ENCODE measurements at places on chromosomes 3 and 15.

DNA sequence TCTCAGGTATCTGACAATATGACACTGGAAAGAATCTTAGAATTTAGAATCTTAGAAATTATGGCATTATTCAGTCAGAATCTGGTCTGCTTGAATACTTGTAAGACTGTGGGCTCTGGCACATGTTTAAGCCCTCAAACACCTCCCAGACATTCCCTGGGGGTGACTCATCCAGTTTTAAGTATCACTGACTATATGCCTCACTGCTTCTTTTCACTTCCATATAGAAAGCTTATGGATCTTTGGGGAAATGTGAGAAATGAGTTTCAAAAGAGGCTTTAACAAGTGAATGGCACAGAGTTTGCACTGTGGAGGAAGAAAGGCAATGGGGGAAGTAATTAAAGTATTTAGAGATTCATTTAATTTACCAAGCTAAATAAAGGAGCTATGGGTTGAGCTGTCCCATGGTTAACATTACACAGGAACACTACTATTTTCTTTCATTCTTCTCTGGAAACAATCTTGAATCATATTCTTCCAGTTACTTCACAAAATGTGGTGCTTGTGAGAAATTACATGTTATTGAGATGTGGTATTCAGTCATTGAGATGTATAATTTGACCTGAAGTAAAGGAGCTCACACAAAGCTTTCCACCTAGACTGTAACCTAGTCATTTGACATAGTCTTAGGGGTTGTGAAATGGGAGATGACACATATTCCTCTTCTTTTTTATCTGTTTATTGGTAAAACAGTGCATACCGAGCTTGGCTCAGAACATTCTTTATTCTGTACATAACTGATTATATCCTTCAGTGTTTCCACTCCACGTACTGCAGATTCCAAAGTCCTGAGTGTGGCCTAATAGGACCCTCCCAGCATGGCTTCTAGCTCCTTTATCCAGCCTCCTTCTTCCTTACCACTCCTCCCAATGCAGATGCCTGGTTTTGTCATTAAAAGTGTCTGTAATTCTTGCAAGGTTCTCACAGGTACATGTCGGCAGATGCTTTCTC, 544.6 kb upstream of the NECTIN3 start:
- DNase-seq = no peak

DNA sequence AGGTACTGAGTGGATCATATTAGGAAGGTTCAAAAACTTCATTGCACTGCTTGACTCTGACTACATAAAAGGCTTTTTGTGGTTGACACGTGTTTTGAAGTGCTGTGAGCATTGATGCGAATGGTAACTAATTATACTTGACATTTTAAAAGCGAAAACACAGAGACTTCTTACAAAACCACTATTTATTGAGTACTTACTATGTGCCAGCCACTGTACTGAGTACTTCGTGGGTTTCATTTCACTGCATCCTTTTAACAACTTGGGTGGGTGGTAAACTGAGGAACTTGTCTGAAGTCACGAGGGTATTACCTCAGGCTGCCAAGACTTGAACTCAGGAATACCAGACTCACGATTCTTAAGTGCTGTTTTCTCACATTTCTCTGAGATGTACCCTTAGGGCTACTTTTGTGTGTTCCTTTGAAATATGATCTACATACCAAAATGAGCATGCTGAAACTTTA, 45.3 kb upstream of the PPP4R2 start:
- no peak for DNase-seq

DNA sequence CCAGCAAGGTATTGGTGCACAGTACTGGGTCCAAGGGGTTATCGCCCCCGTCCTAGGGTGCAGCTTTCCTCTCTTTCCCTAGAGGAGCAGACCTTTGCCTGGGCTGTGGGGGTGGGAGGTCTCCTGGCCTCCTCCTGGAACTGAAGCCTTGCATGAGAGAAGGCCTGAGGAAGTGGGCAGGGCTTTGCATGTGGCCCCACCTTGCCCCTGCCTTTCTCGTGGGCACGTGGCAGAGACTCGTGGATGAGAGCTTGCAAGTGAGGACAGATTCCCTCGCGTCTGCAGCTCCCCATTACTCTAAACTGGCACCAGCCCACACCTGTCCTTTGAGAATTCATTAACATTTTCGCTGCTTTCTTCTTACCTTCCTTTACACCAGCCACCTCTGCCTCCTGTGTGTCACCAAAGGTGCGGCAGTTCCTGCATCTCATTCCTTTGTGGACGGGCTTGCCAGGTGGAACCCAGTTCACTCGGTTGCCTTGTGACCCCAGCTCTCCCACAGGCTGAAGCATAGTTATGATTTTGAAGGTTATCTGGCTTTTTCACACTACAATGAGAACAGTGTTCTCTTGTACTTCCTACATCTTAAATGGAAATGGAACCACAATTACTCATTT, 40.9 kb upstream of the NR2C2 start:
- no peak for DNase-seq

GRCh38 chr3:76131396-76132153, 346.2 kb upstream of the ZNF717 start:
- DNase-seq = no peak

DNA sequence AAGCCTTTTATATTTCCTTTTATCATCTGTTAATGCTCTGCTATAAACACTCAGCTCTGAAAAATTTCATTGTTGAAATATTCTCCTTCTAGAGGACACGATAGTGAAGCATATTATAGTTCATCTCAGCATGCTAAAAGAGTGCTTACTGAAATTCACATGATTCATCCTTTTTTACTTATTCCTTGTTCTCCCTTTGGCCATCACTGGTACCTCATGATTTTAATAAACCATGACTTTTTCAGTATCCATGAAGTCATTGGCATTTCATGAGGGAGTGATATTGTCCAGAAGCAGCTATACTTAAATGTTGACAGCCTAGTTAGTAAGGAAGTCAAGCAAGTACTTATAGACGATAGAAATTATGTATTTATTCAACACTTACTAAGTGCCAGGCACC, 112.7 kb downstream of the PROS1 start:
- no peak for DNase-seq

GRCh38 chr3:170517242-170517945, 68.5 kb downstream of the SLC7A14 start:
- no peak for DNase-seq

DNA sequence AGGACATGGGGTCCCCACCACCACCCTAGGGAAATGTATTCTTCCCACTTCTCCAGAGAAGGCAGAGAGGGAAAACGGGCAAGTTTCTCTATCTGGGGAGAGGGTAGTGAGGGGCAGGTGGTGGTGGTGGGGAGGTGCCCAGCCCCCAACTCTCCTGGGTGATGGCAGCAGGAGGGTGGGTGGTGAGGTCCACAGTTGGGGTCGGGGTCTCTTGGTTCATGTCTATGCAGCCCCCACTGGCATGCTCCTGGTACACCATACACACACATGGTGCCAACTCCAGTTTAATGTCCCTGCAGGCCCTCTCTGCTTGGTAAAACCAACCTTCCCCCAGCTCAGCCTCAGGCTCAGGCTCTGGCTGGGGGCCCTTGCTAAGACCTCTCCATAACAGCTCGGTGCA, 254.5 kb upstream of the LYSMD4 start:
- no peak for DNase-seq

- no peak for DNase-seq
These were observed 181.7 kb downstream of the GBE1 start for GRCh38 chr3:81579744-81580143.

DNA sequence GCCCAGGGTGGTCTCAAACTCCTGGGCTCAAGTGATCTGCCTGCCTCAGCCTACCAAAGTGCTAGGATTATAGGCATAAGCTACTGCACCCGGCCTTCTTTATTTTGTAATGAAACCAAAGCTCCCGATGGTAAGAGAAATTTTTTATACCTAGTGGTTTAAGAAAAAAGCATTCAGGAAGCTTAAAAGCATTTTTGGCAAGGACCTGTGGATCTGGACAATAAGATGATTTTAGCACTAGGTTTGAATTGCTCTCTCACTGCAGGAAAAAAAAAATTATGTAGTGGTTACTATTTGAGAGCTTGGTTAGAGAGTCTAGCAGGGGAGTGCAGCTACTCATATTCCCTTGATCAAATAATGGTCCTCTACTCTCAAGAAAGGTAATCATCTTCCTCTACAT, 64.9 kb upstream of the PIK3R4 start:
- DNase-seq = no peak

DNA sequence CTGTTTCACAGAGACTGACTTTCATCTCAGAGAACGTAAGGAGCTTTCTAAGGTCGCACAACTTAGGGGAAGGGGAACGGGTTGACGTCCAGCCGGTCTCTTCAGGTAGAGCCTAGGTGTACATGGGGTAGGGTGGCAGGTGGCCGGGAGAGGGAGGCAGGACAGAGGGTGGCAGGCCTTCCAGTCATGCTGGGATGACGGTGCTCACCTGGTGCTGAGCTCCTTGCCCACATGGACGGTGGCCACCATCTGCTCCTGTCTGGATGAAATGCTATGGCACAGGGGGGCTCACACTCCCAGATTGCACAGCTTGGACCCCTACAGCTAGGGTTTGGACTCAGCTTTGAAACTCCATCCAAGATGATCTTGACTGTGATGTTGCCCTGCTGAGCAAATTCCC, 144.5 kb downstream of the ATP10A start:
- DNase-seq = peak; percentile 58

DNA sequence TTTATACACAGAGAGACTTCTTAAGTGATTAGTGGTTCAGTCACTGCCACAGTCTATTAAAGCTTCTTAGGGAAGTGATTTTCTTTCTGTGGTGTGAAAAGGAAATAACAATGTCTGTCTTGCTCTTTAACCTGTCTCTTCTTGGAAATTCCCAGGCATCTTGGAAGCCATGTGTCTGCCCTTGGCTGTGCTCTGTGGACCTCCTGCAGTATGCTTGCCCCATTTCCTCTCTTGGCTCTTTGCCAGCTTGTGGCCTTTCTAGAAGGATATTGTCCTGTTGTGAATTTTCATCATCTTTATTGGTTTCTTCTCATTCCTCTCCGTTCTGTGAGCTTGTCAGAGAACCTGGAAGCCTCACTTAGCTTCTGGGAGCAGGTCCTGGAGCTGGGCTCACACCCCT, 338.4 kb upstream of the C2CD4B start:
- no peak for DNase-seq

DNA sequence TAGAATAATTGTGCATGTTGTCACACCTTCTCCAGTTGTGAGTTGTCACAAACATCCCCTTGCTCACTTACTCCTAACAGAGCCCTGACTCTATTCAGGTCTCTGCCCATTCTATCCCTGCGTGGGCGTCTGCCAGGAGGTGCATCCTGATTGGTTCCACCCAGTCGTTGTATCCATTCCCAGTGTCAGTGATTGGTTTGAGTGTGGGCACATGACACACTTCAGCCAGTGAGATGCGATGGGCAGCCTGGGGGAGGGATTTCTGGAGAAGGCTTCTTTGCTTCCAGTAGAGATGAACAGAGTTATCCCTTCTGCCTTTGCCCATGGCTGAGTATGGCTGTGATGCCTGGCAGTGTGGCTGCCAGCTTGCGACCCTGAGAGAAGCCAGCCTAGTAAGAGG, 18.7 kb downstream of the PXYLP1 start:
- DNase-seq = no peak

GRCh38 chr3:43224405-43225073, 61.8 kb upstream of the SNRK start:
- no peak for DNase-seq

- DNase-seq = no peak
These were observed 61.7 kb downstream of the FAM227B start for GRCh38 chr15:49558929-49559328.

DNA sequence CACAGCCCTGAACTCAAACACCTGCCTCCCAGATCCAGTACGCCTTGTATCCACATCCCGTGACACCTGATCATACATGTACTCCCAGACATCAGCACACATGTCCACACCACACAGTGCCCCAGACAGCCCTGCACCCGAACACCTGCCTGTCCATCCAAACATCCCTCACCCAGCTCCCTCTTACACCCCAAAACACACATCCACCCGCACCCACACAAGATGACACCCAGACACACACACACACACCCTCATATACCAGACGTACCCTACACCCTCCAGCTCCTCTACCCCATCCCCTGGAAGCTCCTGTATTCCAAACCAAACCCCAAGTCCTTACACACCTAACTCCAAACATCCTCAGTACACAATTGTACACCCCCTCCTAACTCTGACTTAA, 735 bp downstream of the CAMK1 start:
- no peak for DNase-seq

- DNase-seq = no peak
These were observed 90.5 kb downstream of the TGFBR2 start for GRCh38 chr3:30696896-30697295.

- DNase-seq = no peak
These were observed 48.9 kb downstream of the TLE3 start for GRCh38 chr15:70048578-70049514.

- DNase-seq = no peak
These were observed 18.1 kb upstream of the ATP1B3 start for GRCh38 chr3:141858312-141858711.

GRCh38 chr3:3074551-3075257, 35.5 kb downstream of the IL5RA start:
- no peak for DNase-seq

- no peak for DNase-seq
These were observed 11.4 kb upstream of the SLC9A9 start for GRCh38 chr3:143859465-143860203.

GRCh38 chr15:28125673-28126651, 26.8 kb upstream of the OCA2 start:
- DNase-seq = peak; percentile 53

DNA sequence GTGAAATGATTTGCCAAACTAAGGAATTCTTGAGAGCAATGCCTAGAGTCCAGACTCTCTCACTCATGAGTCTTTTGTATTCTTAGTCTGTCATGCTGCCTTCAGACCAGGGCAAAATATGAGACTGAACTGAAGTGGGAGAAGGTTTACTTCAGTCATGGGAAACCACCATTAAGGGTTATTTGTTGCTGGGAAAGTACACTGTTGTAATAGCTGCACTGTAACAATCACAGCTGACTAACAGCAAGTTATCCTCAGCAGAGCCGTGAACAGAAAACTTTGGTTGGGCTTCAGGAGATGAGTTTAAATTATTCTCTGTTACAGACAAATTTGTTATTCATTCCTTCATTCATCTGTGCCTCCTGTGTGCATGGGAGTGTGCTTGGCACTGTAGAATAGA, 258.5 kb downstream of the ROBO2 start:
- DNase-seq = no peak

GRCh38 chr3:149472030-149472797, 2.3 kb upstream of the TM4SF4 start:
- DNase-seq = no peak

GRCh38 chr15:73108676-73109075, 56.4 kb downstream of the NEO1 start:
- DNase-seq = no peak

GRCh38 chr15:31402511-31403056, 75.9 kb downstream of the KLF13 start:
- DNase-seq = peak; percentile 93

GRCh38 chr3:158337110-158337509, 227.2 kb downstream of the RSRC1 start:
- DNase-seq = no peak

DNA sequence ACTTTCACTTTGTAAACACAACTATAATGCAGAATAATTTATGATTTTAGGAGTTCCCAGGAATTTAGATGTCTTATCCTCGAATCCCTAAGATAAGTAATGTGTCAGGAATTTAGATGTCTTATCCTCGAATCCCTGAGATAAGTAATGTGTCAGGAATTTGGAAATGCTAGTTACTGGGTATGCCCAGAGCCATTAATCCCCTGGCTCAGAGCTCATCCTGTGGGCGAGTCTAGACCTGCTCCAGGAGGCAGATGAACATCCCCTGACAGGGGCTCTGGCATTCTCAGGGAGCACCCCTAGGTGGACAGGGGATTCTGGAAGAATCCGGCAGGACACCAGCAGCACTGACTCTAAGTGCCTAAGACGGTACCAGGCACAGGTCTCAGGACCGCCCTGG, 163.3 kb downstream of the ARRDC4 start:
- DNase-seq = no peak

- no peak for DNase-seq
These were observed 94.8 kb downstream of the CD200R1L start for GRCh38 chr3:112751564-112752512.
